ENCODE measurements at places on chromosomes 16 and 17.

DNA sequence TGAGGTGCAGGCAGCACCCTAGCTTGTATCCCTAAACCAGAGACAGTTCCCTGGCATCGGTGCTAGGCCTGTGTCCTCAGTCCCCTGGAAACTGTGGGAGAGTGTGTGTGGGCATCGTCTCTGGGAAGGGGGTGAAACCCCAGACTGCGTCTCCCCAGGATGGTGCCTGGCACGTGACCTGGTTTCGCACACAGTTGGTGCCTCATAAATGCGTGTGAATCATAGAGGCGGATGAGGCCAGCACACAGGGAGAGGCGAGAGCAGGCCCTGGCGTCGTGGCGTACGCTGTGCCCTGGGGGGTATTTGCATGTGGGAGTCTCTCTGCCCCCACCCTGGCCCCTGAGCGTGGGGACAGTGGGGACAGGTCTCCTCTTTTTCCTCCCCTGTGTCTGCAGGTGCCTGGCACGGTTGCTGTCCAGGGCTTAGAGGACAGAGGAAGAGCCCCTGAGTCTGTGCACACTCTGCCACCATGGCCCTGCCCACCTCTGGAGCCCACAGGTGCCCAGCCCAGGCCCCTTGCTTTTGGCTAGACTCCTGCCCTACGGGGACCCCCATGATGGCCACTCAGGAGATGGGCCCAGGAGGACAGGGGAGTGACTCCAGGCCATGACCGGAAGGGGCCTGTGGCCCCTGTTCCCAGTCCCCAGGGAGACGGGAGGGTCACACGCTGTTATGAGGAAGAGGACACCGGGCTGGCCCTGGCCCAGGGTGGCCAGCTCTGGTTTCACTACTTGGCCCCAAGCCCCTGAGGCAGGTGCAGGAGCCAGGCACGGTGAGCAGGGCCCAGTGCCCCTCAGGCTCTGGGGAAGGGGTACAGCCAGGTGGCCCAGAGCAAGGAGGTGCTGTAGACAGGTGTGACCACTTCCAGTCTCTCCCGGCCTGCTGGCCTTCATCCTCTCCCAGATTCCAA is 1.3 kb upstream of the FSCN2 start:
- DNase-seq: no peak

GRCh38 chr17:8580952-8581658 is 49.4 kb downstream of the MYH10 start:
- no peak for DNase-seq

DNA sequence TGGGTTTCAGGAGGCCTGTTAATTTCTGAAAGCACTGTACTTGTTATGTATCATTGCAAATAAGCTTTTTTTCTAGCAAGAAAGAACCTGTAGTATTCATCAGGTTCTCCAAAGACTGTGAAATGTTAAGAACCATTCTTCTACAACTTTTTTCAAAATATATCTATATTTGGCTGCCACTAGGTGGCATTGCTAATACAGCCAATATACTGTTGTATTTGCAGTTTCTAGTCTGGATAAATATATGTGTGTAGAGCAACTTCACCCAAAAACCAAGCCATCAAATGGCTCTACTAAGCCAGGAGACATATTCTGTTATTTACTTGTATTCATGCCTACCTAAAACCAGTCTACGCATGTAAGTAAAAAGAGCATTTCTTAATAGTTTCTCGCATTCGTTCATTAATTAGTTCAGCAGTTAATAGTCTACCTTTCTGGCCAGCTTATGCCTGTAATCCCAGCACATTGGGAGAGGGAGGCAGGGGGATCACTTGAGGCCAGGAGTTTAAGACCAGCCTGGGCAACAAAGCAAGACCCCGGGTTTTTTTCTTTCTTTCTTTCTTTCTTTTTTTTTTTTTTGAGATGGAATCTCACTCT is 39.5 kb downstream of the VMP1 start:
- DNase-seq: no peak

DNA sequence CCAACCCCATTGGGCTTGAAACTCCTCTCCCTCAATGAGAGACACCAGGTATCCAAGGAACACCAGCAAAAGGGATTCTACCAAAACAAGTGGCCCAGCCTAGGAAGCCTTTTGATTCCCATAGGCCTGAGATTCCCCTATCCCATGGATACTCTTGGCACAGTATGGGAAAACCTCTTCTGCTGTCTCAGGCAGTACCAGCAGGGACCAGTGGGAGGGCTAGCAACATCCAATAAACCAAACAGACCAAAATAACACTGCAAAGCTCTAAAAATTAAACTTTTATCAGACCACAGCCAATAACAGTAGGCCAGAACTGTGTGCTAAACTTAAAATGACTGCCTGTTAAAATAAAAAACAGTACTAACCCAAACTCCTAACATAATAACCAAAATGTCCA is 153.9 kb upstream of the CES5A start:
- DNase-seq: no peak

DNA sequence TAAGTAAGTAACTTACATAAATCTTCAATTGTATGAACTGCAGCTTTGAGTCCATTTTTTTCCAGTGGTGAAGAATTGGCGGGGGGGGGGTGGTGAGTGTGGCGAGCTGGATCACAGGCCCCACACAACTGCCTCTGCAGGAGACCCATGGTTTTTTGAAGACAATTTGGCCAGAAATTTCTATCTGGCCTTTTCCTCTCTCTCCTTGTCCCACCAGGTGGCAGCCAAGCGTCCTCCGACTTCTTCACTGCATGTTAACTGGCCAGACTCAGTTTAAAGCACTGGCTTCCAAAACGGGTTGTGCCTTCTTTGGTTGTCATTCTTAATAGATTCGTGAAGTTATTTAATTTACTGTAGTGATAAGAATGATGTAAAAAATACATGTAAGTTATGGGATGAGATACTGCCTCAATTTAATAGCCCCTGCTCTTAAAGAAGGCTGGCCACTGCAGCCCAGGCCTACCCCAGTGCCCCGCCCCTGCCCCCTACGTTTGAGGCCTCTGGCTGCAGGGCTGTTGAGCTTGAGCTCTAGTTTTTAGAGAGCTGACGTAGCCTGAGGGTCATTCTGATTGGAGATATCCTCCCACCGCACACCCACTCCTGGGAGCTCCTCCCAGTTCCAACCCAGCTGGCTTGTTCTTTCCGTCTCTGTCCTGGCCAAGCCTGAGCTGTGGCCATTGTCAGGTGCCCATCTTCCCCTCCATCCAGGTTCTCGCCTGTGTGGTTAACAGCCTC is 36.4 kb downstream of the AKAP1 start:
- no peak for DNase-seq

DNA sequence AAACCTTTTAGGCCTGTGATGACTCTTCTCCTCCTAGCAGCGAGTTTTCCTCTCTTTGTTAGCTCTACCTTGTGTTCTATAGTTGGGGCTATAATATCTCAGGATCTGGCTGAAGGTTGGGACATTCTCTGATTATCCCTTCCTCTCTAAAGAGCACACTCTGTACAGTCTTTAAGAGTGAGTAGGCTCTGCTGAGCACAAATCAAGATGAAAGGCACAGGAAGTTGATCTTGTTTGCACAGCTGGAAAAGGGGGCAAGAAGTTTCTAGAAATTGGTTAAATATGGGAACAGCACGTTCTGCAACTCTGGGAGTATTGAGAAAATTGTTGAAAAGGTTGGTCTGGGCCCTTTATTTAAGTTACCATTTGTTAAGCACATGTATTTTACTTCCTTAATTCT is 240.9 kb downstream of the CDH11 start:
- DNase-seq: no peak

- no peak for DNase-seq
Observed at GRCh38 chr16:48435906-48436305, 50.7 kb upstream of the SIAH1 start.

GRCh38 chr16:23523876-23524385 is 13.6 kb upstream of the GGA2 start:
- no peak for DNase-seq

DNA sequence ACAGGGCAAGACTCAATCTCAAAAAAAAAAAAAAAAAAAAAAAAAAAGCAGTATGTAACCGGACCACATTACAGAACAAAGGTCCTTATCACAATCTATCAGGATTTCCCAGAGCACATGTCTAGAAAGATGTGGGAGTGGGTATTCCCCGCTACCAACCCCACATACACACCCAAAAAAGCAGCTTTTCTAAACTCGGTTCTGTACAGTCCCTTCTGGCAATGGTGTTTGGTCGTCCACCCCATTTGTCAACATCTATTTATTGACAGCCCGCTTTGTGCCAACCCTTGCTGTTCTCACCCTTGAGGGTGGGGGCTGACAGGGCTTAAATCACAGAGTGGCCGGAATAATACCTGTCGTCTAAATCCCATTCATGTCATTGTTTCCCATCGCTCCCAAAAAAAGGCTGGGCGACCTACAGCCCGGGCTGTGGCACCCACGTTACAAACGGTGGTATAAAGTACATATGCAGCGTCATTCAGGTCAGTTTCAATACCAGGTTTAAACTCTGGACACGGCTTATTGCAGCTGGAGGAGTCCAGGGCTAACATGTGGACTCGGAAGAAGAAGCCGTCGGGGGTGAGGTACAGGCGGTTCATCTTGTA is 3.6 kb downstream of the C17orf58 start:
- no peak for DNase-seq

DNA sequence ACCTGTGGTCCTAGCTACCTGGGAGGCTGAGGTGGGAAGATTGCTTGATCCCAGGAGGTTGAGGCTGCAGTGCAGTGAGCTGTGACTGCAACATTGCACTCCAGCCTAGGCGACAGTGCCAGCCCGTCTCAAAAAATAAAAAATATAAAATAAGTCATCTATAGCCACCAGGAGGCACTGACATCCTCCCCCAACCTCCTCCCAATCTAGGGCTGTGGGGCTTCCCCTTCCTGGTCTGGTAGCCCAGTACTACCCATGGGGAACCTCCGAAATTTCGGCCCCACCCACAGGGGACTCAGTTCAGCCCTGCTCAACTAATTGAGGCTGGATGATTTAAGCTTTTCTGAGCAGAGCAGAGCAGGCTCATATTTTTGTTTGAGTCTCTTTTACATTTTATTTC is 3.2 kb downstream of the ZSCAN10 start:
- no peak for DNase-seq

- DNase-seq: no peak
Observed at GRCh38 chr16:29653471-29653870, 9.6 kb upstream of the SPN start.

- DNase-seq: peak; percentile 76
Observed at GRCh38 chr17:43360376-43360738, 38.4 kb upstream of the ARL4D start.

DNA sequence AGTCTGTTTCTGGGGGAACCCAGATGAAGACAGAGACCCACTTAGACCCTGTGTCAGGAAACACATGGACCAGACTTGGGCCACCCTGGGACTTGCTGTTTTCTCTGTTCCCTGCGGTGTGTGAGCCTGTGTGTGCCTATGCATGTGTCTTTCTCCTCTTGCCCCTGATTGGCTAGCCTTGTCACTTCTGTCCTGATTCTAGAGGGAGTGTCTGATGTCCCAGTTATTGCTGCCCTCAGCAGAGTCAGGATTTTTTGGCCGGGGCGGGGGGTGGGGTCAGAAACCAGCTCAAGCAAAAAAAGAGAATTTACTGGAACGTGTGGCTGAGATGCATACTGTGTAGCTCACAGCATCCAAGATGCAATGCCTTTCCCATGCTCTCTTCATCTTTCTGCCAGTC is 30.5 kb downstream of the PLCG2 start:
- no peak for DNase-seq

GRCh38 chr16:46743232-46743719 is 4.9 kb downstream of the MYLK3 start:
- DNase-seq: no peak

DNA sequence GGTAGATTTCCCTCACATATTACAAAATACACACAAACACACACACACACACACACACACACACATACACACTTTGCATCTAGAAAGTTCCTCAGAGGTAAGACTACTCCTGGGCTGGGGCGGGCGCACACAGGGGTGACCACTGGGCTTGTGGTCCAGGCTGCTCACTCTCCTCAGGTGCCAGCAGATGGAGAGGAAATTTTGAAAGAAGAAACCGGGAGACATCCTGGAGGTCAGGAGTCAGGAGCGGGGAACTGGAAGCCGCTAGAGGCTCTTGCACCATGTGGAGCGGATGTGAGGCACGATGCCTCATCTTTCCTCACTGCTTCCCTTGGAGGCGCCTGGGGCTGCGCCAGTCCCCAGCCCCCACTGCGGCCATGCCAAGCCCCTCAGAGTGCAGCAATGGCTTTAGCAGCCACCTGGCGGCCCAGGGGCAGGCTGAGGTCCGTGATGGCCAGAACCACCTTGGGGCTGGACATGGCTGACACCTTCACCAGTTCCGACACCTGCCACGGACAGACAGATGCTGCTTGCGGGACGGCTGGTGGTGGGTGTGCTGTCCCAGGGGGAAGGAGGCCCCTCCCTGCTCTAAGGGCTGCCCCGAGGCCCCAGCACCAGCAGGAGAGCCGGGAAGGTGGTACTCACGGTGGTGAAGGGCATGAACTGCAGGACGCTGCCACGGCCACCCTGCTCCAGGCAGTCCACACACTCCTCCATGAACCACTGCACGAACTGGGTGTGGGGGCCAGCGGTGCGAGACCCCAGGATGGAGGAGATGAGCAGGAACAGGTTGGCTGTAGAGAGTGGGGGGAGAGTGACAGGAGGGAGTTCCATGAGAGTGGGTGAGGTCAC is 4.1 kb downstream of the CSF3 start:
- no peak for DNase-seq

DNA sequence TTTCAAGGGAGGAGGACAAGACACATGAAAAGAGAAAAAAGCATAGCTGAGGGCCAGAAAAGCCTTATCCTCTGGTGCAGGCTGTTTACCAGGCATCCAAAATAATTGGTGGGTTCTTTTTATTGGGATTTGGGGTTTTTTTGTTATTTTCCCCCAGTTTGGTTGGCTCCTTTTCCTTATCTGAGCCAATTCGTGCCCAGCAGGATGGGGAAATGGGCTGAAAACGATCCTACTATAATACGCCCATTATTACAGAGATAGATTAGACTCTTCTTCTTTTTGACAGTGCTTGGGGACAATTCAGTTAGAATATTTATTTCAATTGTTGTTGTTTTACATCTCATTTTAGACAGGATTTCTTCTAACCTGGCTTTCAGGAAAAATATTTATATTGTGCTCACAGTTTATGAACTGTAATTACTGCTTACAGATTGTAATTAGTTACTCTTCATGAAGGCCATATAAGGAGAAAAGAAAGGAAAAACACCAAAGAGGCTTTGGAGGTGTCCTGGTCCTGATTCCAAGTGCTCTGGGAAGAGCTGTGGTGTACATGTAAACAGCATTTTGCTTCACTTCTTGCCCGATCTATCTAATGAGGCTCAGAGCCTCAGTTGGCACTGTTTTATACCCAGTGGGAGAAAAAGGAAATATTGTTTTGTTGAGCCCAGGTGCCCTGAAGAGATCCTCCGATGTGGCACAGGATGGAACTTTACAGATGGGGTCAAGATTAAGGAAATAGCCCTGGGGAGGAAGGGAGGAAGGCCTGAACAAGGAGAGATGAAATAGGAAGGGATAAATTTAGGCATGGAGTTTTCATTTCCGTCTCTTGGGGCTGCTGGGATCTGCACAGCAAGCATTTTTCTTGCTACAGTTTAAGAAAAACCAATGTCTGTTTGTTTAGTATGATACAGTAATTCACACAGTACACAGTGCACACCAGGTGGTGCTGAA is 611 bp upstream of the ANKRD40 start:
- no peak for DNase-seq

GRCh38 chr17:75645501-75645888 is 12.3 kb downstream of the SMIM5 start:
- DNase-seq: no peak

- DNase-seq: no peak
Observed at GRCh38 chr17:3643889-3644349, 7.4 kb downstream of the CTNS start.

GRCh38 chr16:81266680-81267095 is 28.2 kb downstream of the BCO1 start:
- DNase-seq: no peak

GRCh38 chr17:27870345-27870744 is 22.8 kb downstream of the LYRM9 start:
- no peak for DNase-seq
